Stimulated activated CD8-positive, alpha-beta memory T cell treated with anti-CD3 and anti-CD28 coated beads, Interleukin-7, amount 100 ng/mL, for 1 hour (primary cell): ENCODE measurements at places on chromosomes 7 and 10.

GRCh38 chr10:118017850-118018249, 28.9 kb downstream of the RAB11FIP2 start:
- DNase-seq: no peak

DNA sequence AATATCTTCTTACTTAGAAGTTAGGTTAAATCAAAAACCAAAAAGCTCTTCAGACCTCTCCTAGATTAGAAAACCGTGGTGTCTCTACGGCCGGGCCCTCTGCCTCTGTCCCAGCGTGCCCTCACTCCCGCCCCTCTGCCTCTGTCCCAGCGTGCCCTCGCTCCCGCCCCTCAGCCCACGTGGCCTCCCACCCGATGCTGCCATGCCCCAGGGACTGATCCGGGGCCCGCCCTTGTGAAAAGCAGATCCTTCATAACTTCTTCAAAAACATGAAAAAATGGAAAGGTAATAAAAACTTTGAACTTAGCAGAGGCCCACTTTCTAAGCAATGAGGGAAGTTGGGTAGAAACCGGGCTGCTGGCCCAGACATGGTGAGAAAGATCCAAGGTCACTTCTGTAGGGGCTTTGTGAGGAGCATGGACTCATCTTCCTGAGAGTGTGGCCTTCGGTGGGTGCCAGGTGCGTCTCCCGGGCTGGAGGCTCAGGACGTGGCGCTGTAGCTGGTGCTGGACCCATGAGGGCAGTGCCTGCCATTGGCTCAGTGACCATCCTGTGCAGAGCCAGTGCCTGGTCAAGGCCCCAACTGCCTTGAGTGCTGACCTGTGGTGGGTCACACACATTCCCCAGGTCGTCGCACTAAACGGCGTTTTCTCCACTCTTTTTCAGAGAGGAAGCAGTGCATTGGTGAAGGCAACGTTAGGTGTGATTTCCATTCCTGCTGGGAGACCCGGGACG, 4.9 kb upstream of the DPYSL4 start:
- no peak for DNase-seq

DNA sequence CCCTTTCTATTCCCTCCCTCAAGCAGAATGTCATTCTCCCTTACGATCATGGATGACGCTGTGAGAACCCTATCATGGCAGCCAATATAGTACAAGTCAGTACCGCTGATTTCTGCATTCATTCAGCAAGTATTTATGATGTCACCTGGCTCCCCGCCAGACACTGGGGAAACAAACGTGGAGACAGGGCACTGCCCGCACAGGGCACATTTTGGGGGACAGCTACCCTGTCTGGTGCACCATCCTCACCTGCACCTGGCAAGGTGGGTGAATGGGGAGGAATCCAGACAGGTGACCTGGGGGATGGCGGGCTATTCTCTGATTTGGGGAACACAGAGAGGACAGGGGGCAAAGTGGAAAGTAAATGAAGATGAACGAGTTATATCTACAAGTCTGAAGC, 28.4 kb downstream of the MKI67 start:
- no peak for DNase-seq

DNA sequence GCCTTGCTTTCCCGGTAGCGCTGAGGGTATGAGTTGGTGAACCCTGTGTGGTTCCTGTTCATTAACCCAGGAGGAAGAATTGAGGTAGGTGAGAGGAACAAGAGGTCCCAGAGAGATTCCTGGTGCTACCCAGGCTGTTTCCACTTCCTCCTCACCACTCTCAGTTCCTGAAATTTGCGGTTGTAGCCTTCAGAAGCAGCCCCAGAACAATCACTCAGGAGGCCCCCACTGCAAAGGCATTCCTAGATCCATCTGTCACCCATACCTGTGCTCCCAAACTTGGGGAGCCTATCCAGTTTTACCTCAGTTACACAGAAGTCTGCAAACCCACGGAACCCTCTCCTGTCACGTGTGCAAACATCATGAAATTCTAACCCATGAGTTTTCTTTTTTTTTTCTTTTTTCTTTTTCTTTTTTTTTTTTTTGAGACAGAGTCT, 9.0 kb upstream of the PIP4K2A start:
- no peak for DNase-seq

- DNase-seq: no peak
Observed at GRCh38 chr7:130943336-130943901, 209.4 kb upstream of the KLF14 start.

DNA sequence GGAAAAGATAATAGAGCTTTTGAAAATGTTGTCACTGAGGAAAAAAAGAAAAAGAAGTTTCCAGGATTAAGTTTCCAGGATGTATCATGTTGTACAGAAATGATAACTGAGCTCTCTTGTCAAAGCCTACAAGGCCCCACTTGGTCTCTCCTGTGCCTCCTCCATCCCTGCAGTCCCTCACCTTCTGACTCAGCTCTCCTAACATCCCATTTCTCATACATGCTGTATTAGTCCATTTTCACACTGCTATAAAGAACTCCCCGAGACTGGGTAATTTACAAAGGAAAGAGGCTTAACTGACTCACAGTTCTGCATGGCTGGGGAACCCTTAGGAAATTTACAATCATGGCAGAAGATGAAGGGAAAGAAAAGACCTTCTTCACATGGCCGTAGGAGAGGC, 3.8 kb upstream of the DGKI start:
- no peak for DNase-seq

DNA sequence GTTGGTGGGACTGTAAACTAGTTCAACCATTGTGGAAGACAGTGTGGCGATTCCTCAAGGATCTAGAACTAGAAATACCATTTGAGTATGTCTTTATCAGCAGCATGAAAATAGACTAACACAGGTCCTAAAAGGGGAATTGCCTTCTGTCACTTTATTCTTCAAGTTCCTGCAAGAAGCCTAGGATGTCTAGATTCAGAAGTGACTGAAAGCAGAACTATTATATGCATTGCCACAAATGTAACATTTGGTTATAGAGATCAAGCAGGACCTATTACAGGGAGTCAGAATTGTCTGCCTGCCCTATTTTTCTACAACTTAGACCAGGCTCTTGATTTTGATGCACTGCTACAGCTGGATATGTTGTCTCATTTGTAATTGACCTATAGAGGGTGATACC, 364.7 kb downstream of the SORCS1 start:
- DNase-seq: no peak

- DNase-seq: no peak
Observed at GRCh38 chr7:39969431-39969830, 19.4 kb downstream of the CDK13 start.

DNA sequence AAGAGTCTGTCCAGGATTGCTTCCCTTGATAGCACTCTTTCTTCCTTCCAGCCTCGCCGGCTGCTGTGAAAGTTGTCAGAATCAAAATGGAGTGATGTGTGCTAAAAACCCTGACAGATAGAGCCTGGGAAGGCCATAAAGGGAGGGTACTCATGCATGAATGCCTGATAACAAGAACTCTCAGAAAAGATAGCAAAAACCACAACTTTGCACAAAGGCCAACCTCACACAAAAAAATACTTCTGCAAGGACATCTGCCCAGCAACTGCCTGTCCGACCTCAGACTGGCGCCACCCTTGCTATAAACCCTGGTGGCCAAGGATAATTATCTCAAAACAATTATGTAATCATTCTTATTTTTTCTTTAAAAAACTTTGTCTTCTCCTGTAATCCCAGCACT, 133.2 kb upstream of the SVIL start:
- DNase-seq: no peak
